ENCODE measurements at places on chromosomes 7 and 10. TPM values are rescaled to one million over a fixed set of nuclear protein-coding genes. Genes with fewer than 3 reads are reported as not detected.

The ZNF425 gene
- 1.1 TPM for total RNA-seq

The WASL gene
- 32.1 TPM for total RNA-seq

The CDHR3 gene
- 13.9 TPM for total RNA-seq

The VWA2 gene
- not detected for total RNA-seq

The SPAG6 gene
- 0.74 TPM for total RNA-seq

The GBX1 gene
- not detected for total RNA-seq

The GIMAP7 gene
- not detected for total RNA-seq

The CYP3A4 gene
- not detected for total RNA-seq

The PDE1C gene
- total RNA-seq, result not detected

The ASB15 gene
- total RNA-seq, result not detected

DNA sequence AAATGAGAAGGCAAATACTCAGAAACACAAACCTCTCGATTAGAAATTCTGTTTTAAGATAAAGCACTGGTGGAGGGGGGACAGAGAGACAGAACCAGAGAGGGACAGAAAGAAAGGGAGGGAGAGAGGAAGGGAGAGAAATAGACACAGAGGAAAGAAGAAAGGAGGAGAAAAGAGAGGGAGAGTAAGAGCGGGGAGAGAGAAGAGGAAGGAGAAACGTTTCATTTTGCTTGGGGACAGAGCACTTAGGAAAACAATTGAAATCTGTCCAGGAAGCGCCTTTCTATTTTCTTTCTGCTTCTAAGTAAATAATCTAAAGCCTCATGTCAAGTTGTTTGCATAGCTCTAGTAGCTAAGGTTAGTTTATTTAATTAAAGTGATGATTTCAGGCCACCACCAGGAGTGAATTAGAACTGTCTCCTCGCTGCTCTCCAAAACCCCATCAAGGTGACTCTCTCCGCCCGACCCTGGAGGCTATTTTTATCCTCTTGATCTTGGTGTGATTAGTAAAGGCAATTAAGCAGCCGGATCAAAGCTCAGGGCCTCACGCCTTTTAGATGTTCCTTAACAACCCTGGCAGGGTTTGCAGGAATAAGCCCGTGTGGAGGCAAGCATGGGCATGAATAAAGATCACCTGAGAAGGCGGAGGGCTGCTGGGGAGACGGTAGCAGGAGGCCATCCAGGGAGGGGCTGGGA is 73.4 kb upstream of the INSIG1 start:
- no peaks in the 10 kb centered on the region for H3K36me3 ChIP-seq
- no peak overlapping the region for H3K27ac ChIP-seq
- no peaks in the 10 kb centered on the region for H3K27me3 ChIP-seq
- no peak overlapping the region for H3K4me3 ChIP-seq

DNA sequence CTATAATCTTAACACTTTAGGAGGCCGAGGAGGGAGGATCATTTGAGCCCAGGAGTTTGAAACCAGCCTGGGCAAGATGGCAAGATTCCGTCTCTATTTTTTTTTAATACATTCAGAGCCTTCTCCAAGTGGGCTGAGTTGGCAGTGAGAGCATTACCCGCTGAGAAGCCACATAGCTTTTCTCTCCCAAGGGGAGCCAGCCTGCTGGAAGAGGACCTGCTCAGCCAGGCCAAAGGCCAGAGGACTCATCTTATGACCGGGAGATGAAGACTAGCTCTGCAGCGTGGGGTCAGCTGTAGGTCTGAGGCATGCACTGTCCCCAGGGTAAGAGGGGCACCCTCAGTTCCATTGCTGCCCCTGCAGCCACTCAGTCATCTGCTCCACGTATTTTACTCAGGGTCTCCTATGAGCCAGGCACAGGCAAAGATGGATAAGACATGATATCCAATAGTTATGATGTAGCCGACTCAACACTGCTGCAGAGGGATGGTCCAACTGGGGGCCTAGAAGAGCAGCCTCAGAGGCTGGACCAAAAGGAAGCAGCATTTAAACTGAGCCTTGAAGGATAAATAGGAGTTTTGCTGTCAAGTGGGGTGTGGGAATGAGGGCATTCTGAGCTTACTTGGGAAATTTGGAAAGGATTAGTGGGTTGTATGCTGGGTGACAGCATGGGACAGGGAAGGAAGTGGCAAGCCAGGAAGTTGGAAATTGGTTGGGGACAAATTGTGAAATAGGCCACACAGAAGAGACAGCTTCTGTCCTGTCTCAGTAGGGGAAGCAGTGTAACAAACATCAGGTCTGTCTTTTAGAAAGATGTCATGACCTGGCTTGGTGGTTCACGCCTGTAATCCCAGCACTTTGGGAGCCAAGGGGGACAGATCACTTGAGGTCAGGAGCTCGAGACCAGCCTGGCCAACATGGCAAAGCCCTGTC is 1.6 kb upstream of the MARVELD1 start:
- H3K36me3 ChIP-seq, result peaks cover 6% of the 10 kb centered on the region
- no peaks in the 10 kb centered on the region for H3K27me3 ChIP-seq
- no peak overlapping the region for H3K27ac ChIP-seq

DNA sequence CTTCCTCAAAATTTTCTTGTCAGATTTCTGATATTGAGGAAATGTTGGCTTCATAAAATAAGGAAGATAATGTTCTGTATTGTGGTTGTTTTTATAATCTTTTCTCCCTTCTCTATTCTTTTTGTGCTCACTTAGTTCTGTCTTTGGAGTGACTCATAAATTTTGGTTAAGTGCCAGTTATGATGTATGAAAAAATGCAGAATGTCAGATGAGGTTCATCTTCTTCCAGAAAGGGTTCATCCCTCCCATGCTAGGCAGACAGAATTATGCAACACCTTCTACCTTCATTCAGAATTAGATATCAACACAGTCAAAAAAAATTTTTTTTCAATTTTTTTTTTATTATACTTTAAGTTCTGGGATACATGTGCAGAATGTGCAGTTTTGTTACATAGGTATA is 36.6 kb upstream of the CYP2C19 start:
- no peaks in the 10 kb centered on the region for H3K4me1 ChIP-seq
- no peak for DNase-seq
- H3K27me3 ChIP-seq, result no peaks in the 10 kb centered on the region

DNA sequence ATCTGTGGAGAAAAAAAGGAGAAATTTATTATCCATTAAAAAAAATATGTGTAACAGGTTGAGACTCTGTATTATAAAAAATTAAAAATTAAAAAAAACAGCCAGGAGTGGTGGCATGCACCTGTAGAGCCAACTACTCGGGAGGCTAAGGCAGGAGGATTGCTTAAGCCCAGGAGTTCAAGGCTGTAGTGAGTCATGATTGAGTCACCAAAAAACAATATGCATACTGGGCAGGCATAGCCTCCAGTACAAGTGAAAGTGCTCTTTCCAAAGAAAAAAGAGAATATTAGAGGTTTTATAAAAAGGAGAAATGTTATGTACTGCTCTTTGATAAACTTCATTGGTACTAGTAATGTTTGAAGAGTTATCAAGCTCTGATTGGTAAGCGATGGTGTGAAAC is 647.1 kb upstream of the ZWINT start:
- DNase-seq, result no peak
- H3K36me3 ChIP-seq, result no peaks in the 10 kb centered on the region
- H3K27me3 ChIP-seq, result no peaks in the 10 kb centered on the region
- H3K27ac ChIP-seq, result no peak overlapping the region
- no peaks in the 10 kb centered on the region for H3K4me1 ChIP-seq
- H3K4me3 ChIP-seq, result no peak overlapping the region

DNA sequence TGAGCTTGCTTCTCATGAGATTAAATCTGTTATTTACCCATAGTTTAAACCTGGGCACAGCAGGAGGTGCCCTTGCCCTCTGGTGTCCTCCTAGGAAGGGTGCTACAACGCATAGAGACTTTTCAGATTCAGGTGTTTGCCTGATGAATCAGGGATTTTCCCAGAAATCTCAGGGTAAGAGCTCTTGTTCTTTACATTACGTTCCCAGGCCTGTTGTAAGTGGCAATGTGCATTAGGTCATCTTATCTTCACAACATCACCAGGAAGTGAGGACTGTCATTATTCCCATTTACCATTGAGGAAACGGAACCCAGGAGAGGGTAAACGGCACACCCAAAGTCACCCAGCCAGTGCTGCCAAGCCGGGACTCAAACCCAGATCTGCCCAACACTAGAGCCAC is 73.0 kb downstream of the NHLRC2 start:
- no peaks in the 10 kb centered on the region for H3K4me1 ChIP-seq
- no peak overlapping the region for H3K4me3 ChIP-seq
- no peaks in the 10 kb centered on the region for H3K27me3 ChIP-seq
- no peaks in the 10 kb centered on the region for H3K36me3 ChIP-seq
- H3K27ac ChIP-seq, result no peak overlapping the region

- H3K4me1 ChIP-seq, result peaks cover 15% of the 10 kb centered on the region
- DNase-seq, result no peak
- peak overlapping the region; percentile 70 for H3K27ac ChIP-seq
- H3K36me3 ChIP-seq, result peaks cover 35% of the 10 kb centered on the region
- no peaks in the 10 kb centered on the region for H3K27me3 ChIP-seq
Observed at GRCh38 chr7:141738592-141739013, 445 bp downstream of the SSBP1 start.

GRCh38 chr10:112247791-112248190 is 35.4 kb upstream of the TECTB start:
- H3K4me1 ChIP-seq, result no peaks in the 10 kb centered on the region
- DNase-seq, result no peak
- H3K27me3 ChIP-seq, result no peaks in the 10 kb centered on the region
- H3K36me3 ChIP-seq, result no peaks in the 10 kb centered on the region
- no peak overlapping the region for H3K27ac ChIP-seq
- no peak overlapping the region for H3K4me3 ChIP-seq

DNA sequence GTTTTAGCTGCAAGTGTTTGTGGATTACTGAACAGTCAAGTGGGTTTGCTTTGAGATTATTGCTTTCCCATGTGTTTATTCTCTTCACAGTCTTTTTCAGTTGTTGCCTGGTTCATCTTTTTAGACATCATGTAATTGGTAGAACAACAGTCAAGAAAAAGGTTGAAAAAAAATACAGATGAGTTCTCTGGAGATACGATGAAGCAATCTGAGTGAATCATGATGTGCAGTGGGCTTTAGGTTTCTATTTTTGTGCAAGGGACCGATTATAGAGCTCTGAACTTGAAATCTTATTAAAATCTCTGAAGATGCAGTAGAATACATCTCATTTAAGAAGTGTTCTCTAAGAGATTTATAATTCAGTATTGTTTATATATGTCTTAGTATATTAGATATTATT is 145.7 kb downstream of the SDK1 start:
- H3K27ac ChIP-seq, result no peak overlapping the region
- no peaks in the 10 kb centered on the region for H3K4me1 ChIP-seq
- no peaks in the 10 kb centered on the region for H3K36me3 ChIP-seq
- H3K27me3 ChIP-seq, result no peaks in the 10 kb centered on the region

DNA sequence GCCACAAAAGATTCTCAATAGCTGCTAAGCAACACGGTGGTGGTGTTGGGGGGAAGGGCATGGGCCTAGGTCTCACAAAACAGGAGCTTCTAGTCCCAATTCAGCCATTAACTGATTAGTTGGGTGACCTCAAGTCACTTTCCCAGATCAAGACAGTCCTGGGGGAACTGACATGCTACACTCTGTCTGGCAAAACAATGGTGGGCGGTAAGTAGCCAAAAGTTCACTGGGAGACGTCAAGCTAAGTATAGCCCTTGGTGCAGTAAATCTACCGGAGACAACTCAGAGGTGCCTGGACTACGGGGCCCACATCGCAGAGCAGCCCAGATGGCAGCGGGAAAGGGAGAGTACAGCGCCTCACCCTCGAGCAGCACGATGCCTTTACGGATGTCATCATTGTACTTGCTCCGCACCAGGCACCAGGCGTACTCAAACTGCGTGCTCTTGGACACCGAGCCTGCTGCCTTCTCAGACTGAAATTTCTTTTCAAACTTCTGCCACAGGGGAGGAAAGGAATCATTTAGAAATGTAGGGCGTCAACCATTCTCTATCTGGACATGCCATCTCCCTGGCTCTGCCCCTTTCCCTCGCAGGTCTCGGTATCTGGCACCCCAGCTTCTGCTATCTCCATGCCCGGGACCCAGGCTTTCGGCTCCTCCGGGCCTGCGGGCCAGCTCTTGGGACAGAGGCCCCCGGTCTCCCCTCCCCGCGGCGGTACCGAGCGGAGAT is 1.1 kb downstream of the FIS1 start:
- no peaks in the 10 kb centered on the region for H3K27me3 ChIP-seq
- peaks cover 9% of the 10 kb centered on the region for H3K36me3 ChIP-seq
- H3K27ac ChIP-seq, result peak overlapping the region; percentile 87
- peak overlapping the region; percentile 86 for H3K4me3 ChIP-seq

DNA sequence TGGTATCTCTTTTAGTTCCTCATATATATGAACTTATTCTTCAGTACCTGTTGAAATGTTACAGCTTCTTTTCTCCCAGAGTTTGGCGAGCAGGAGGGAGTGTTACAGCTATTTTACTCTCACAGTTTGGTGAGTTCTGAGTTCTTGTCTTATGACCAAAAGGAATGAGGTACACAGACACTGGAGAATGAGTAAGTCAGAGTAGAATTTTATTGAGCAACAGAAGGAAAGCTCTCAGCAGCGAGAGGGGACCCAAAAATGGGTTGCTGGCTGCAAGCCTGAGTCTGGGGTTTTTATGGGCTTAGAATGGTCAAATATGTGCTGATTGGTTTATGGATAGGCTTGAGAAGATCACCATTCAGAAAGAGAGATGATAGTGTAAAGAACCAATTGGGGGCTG is 175.2 kb downstream of the CDK14 start:
- H3K4me1 ChIP-seq, result peaks cover 52% of the 10 kb centered on the region

GRCh38 chr10:70576803-70577517 is 25.6 kb downstream of the PRF1 start:
- H3K36me3 ChIP-seq, result no peaks in the 10 kb centered on the region
- no peak overlapping the region for H3K4me3 ChIP-seq
- H3K27me3 ChIP-seq, result no peaks in the 10 kb centered on the region
- peaks cover 4% of the 10 kb centered on the region for H3K4me1 ChIP-seq

GRCh38 chr10:790821-791551 is 101.5 kb upstream of the DIP2C start:
- no peak overlapping the region for H3K4me3 ChIP-seq
- no peak for DNase-seq
- H3K27me3 ChIP-seq, result no peaks in the 10 kb centered on the region

DNA sequence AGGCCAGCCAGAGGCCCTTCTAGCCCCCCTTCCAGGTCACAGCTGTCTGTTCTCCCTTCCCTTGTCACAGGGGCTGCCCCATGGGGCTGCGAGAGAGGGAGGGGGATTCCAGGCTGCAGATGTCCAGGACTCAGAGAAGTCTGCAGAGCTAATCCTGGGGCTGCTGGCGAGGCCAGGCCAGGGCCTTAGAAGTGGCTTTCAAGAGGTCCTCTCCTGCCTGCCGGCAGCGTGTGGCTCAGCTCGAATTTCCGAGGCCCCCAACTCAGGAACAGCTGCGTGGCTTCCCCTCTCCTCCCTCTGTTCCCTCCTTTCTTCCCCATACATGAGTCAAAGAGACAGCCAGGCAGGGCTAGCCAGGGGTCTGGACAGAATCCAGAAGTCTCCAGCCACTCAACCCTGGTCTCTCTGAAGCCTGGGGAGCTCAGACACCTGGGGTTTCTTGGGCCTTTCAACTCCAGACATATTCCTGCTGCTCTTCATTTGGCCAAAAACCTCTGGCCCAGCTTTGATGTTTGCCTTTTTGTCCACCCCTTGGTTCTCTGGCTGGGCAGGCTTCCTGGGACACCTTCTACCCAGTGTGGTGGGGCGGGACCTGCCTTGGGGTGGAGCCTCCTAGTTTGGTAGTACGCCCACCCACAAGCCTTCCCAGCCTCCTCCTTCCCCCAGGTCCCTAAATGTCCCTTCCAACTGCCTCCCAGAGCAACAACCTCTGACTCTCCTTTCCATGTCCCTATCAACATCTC is 21.8 kb upstream of the EIF5AL1 start:
- H3K36me3 ChIP-seq, result no peaks in the 10 kb centered on the region
- H3K27ac ChIP-seq, result no peak overlapping the region
- H3K27me3 ChIP-seq, result no peaks in the 10 kb centered on the region
- H3K4me3 ChIP-seq, result no peak overlapping the region
